ENCODE measurements at places on chromosomes 5 and 9.

DNA sequence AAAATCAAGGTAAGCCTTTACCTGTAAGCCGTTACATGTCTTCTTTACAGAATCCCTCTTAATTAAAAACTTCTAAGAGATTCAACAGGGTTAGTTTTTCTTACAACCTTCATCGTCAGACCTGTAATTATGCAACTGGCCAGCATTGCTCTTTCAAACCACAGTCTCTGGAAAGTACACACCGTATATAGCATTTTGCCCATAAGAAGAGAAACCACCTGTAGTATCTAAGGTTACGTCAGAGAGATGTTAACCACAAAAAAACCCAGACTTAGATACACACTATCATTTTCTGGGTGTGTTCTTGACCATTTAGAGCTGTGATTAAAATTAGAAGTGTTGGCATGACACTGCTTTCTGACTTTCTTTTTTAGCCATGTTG lies 140.0 kb downstream of the MUSK start:
- DNase-seq = no peak

GRCh38 chr5:51172903-51173626 lies 210.2 kb upstream of the ISL1 start:
- DNase-seq = no peak

GRCh38 chr9:73067074-73067473 lies 84.6 kb upstream of the ANXA1 start:
- DNase-seq = no peak

- DNase-seq = no peak
Observed at GRCh38 chr9:89363311-89363670, 45.0 kb downstream of the SECISBP2 start.

GRCh38 chr5:93715761-93716160 lies 25.6 kb downstream of the POU5F2 start:
- no peak for DNase-seq

DNA sequence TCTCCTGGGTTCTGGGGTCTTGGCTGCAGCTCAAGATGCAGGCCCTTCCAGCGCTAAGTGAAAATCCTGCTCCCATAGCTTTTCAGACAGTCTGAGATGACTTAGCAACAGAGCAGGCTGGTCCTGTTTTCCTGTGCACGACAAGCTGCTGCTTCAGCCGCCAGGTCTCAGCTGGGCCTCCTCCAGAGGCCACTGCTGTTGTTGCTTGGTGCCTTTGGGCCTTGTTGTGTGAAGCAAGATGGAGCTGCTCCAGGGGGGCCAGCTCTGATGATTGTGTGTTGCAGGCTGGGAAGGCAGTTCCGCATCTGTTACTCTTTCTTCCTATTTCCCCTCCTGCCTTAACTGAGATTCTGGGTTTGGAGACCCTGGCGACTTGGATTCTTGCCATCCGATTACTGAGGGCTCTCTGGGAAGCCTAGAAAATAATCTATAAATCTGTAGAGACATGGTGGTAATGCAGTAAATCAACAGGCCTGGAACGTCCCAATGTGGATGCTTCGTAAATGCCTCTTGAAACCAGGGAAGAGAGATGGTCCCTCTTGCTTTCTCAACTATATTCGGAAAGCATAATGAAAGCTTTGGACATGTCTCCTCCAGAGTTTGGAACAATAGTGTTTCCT lies 3.2 kb downstream of the MAP1B start:
- DNase-seq = peak; percentile 27

DNA sequence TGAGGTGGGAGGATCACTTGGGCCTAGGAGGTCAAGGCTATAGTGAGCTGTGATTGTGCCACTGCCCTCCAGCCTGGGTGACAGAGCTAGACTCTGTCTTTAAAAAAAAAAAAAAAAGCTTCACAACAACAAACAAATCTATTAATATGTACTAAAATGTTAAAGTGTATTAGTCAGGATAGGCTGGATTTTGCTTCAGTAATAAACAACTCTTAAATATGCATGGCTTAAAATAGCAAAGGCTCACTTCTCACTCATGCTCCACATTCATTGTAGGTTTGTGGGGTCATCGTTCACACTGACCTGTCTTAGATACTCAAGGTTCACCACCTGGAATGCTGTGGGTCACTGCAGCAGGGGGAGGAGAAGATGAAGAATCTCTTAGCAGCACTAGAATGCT lies 33.8 kb upstream of the COL15A1 start:
- no peak for DNase-seq

- DNase-seq = no peak
Observed at GRCh38 chr5:135934939-135935338, 19.8 kb downstream of the LECT2 start.

- DNase-seq = no peak
Observed at GRCh38 chr9:7115606-7116005, 357.8 kb downstream of the KDM4C start.

DNA sequence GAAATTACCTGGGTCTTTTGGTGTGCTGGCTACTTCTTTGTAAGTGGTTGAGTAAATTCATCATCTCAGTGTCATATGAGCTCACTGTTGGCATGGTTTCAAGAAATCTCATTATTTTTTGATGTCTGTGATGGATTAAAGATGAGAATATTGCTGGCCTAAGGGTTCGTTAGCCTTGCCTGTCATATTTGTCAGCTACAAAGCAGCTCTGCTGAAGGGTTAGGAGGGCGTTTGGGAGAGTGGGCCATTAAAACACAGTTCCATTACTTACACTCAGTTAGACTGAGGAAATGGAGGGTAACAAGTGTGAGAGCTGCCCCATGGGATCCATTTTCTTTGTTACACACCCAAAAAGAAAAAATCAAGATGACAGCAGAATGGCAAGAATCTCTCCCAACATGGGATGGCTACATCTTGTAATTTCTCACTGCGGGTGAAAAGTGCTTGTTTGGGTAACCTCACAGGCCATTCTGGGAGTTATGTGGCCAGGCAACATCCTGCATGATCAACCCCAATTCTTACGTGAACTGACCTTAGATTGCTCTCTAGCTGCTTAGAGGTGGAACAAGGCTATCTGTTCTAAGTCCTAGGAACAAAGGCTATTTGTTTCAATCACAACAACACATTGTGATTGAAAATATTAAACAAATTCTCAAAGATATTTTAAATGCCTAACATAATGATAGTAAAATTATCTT lies 609.5 kb upstream of the RGMB start:
- DNase-seq = no peak

DNA sequence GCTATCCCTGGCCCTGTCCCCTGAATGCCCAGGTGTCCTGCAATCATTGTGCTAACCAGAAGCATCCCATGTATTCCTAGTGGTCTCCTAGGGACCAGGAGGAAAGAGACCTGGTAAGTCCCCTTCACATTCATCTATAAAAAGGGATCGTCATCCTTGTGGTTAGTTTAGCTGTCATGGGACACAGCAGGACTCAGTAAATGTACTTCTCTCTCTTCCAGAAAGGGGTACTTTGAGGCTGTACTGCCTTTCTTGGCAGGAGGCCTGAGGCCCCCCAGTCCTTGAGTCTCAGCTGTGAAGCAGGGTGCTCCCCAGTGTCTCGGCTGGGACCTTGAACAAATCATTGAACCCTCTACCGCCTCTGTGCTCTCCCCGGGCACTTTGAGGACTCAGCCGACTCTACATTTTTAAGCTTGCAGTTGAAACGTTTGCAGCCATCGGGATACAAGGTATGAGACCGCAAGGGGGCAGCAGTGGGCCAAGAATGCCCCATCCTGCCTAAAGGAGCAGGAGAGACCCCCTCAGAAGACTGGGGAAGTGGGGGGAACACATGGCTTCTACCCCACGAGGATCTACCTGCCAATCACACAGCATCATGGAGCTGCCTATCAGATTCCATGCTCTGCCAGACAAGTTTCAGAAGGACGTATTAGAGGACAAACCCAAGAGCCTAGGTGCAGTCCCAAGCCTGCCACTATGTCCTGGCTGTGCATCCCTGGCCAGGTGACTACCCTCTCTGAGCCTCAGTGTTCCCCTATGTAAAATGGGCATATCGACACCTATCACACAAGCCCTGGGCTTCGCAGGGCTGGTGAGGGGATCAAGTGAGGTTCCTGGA lies 2.4 kb upstream of the PHYKPL start:
- DNase-seq = peak; percentile 49

DNA sequence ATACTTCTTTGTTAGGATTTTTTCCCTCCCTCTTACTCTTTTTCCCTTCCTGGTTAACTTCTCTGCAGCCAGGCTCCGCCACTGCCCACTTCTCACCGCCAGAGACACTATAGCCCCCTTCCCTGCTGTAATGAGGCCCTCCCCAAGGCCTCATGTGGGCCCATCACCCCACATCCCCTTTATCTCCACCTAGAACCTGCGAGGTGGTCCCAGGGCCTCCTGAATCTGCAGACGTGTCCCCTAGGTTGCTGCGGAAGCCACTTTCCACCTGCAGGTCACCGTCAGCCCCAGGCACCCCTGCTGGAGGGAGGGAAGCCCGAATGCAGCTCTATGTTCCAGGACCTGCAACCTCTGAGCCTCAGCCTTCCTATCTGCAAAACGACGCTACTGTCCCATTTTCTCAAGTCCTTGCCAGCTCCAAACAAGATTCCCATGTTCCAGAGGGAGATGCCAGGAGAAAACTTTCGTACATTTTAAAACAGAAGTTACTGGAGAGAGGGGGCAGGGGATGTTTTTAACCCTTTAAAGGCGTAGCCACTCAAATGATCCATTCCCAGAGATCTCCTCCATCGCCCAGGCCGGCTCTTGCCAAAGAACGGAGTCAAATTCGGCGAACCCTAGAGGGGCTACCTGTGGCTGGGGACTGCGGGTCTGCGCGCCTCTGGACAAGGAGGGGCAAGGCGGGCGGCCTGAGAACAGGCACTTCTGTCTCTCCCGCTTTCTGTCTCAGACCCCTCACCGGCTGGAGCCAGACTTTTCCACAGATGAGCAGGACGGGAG lies 929 bp downstream of the SH3PXD2B start:
- DNase-seq = no peak

DNA sequence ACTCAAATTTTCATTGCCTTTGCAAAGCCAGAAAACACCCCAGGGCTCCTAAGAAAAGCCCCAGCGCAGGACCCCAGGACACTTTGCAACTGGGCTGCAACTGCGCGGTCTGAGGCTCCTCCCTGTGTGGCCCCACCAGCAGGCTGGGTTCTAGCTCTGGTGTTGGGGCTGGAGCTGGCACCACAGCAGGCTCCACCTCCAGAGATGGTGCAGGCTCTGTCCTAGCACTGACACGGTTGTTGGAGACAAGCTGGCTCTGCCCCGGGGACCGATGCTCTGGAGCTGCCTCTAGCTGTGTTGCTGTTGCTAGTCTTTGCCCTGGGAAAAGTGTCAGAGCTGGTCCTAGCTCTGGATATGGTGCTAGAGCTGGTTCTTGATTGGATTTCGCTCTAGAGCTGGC lies 13.6 kb downstream of the LCN10 start:
- no peak for DNase-seq

DNA sequence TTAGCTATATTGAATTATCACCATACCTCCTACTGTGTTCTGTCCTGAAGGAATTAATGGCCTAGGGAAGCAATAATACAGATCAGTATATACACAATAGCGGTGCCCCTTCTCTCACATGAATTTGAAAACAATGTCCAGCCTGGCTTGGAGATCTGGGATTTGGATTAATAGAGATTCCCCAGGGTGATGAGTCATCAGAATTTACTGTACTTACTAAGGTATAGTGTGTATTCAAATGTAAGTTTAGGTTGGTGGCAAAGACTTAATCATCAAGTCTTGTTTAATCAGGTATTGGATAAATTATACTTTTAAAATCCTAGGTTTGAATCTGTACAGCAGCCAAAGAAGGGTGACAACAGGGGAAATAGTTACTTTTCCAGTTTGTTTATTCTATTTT lies 121.5 kb downstream of the FEM1C start:
- DNase-seq = no peak

GRCh38 chr5:52994266-52994665 lies 5.1 kb downstream of the ITGA2 start:
- no peak for DNase-seq

DNA sequence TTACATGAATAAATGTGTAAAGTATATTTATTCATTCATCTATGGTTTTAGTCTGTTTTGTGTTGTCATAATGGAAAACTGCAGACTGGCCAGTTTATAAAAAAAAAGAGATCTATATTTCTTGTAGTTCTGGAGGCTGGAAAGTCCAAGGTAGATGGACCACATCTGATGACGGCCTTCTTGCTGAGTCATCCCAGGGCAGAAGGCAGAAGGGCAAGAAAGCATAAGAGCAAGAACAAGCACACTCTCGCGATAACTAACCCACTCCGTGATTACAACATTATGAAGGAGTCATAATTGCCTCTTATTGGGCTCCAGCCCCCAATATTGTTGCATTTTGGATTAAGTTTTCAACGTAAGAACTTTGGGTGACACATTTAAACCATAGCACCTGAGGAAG lies 180.4 kb upstream of the DAB2 start:
- no peak for DNase-seq

DNA sequence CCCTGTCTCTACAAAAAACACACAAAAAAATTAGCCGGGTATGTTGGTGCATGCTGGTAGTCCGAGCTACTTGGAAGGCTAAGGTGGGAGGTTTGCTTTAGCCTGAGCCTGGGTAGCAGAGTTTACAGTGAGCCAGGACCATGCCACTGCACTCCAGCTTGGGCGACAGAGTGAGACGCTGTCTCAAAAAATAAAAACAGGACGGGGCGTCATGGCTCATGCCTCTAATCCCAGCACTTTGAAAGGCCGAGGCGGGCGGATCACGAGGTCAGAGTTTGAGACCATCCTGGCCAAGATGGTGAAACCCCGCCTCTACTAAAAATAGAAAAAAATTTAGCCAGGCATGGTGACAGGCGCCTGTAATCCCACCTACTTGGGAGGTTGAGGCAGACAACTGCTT lies 40.3 kb downstream of the UBE2D2 start:
- DNase-seq = no peak

- DNase-seq = no peak
Observed at GRCh38 chr5:41214182-41214581, 850 bp upstream of the C6 start.

DNA sequence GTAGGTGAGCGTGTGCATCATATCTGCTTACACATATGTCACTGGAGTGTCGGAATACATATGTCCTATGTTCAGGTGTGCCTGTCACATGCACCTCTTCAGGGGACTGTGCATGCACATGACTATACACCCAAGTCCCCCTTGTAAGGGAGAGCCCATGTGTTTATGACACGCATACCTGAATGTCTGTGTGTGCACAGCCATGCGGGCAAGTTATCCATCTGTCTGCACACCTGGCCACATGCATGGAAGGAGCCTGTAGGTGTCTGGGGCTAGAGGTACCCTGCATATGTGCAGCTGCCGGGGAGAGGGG lies 622 bp upstream of the RGS14 start:
- no peak for DNase-seq

DNA sequence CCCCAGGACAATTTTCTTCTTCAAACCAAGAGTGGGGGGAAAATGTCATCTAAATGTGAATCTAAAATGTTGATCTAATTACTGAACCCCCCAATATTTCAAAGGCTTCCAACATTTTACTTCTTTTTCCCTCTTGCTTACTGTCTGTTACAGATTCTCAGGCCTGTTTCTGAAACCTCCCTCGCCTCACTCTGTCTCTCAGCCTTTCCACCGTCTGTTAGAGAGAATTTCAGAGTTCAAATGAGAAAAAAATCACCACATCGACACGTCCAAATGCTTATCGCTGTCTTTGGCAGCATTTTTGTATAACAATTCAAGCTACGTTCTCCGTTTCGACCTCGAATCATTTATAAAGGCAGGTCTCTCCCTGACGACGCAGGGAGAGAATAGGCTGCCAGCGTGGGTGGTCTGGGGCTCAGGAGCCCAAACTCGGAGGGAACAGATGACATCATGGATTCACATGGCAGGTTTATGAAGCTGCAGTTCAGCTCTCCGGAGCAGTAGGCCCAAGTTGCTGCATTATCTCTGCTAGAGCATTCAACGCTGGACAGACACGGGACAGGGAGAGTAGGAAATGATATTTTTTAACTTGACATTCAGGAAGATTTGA lies 139.8 kb downstream of the GAS1 start:
- DNase-seq = no peak

Measured in anterior cingulate cortex (tissue), 58 donors.